Lower lobe of right lung (tissue), 2 donors: ENCODE measurements at places on chromosomes 4 and X. TPM values are rescaled to one million over a fixed set of nuclear protein-coding genes. Genes with fewer than 3 reads are reported as not detected.

- H3K36me3 ChIP-seq, result no peaks in the 10 kb centered on the region
- peaks cover 38% of the 10 kb centered on the region for H3K4me1 ChIP-seq
- no peaks in the 10 kb centered on the region for H3K27me3 ChIP-seq
- H3K4me3 ChIP-seq, result peak overlapping the region; percentile 75
Measured at GRCh38 chrX:154375156-154375504, 696 bp upstream of the FLNA start.

DNA sequence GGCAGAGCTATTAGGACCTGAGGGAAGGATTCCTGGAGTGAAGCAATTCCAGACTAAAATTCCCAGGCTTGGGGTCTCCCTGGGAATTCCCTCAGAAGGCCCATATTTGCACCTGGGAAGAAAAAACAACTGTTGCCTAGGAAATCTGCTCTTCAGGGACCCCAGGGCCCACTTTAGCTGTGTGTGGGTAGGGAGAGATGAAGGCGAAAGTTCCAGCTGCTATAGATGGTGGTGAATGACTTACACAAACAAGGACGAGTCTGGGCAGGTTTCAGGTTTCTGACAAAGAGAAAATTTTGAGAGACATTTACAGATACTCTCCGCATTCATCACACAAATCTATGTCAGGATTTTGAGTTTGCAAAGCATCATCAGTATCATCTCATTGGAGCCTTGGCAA, 126.1 kb downstream of the GPC3 start:
- no peaks in the 10 kb centered on the region for H3K4me1 ChIP-seq
- DNase-seq, result no peak
- H3K4me3 ChIP-seq, result no peak overlapping the region

MAGEB1 gene
- not detected for total RNA-seq

GRCh38 chrX:43998374-43998773, 25.2 kb upstream of the NDP start:
- H3K4me1 ChIP-seq, result no peaks in the 10 kb centered on the region
- H3K4me3 ChIP-seq, result no peak overlapping the region
- no peaks in the 10 kb centered on the region for H3K27me3 ChIP-seq
- no peaks in the 10 kb centered on the region for H3K36me3 ChIP-seq
- DNase-seq, result no peak

- no peak overlapping the region for H3K27ac ChIP-seq
- H3K36me3 ChIP-seq, result no peaks in the 10 kb centered on the region
- no peak overlapping the region for H3K4me3 ChIP-seq
- no peaks in the 10 kb centered on the region for H3K4me1 ChIP-seq
Measured at GRCh38 chrX:79082899-79083298, 61.6 kb upstream of the GPR174 start.

DNA sequence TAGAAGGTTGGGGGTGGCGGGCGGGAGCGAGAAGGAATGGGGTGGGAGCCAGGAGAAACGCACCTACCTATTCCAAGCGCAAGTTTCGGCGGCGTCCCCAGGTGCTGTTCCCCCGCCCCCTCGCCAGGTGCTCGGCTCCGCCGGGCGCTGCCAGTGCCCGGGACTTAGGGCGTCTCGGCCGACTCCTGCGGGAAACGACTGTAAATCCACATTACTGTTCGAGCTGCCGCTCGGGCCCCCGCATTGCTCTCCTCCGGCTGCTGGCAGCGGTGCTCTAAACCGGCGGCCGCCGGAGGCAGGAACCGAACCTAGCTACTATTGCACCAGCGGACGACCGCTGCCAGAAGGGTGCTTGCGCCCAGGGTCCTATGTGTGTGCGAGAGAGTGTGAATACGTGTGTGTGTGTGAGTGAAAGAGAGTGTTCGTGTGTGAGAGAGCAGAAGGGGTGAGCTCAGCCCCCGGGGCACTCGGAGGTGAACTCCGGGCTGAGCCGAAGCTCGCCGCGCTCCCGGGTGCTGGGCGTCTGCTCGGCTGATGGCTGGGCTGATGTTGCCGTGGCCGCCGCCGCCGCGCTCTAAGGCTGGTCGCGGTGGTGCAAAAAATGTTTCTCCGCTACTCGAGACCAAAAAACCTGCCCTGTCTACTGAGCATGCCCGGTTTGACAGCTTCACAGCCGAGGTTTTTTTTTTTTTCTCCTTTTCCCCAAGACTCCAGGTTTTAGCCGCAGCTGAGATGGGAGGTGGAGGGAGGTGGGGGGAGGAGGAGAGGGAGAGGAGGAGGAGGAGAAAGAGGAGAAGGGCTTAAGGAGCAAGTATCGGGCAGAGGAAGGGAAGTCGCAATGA, 115.7 kb upstream of the TEX13C start:
- DNase-seq, result peak; percentile 41
- no peaks in the 10 kb centered on the region for H3K4me1 ChIP-seq
- H3K36me3 ChIP-seq, result no peaks in the 10 kb centered on the region
- no peak overlapping the region for H3K27ac ChIP-seq
- peaks cover 13% of the 10 kb centered on the region for H3K27me3 ChIP-seq

PKD2 gene
- total RNA-seq, result 21.4 TPM
